ENCODE measurements at places on chromosomes 7 and 10.

- DNase-seq = no peak
Observed at GRCh38 chr7:157465891-157466866, 129.4 kb downstream of the DNAJB6 start.

- peak; percentile 44 for DNase-seq
Observed at GRCh38 chr7:48154792-48155413, 16.4 kb upstream of the ABCA13 start.

DNA sequence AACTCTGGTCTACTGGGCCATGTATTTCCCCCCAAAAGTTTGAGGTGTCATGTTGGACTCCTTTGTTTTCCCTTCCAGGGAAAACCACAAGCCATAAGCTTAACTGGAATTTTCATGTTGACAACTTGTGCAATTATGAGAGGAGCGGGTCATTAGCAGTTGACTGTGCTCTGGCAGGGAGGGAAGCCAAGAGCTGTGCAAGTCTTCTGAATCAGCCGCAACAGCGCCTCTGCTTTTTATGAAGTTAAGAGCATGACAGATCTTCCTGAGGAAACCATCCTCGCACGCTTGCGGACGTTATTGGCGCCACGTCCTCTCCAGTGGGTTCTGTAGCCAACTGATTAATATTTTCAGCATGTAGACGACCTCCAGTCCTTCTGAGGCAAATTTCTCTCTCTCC lies 148.7 kb upstream of the MKI67 start:
- peak; percentile 7 for DNase-seq

GRCh38 chr7:74228951-74229900 lies 19.4 kb downstream of the LAT2 start:
- DNase-seq = peak; percentile 66

- DNase-seq = no peak
Observed at GRCh38 chr10:100731407-100732240, 13.8 kb upstream of the PAX2 start.

GRCh38 chr10:102731222-102731800 lies 12.4 kb upstream of the WBP1L start:
- DNase-seq = no peak

- no peak for DNase-seq
Observed at GRCh38 chr7:55348502-55348901, 16.6 kb upstream of the LANCL2 start.

GRCh38 chr7:140060243-140060630 lies 2.5 kb downstream of the PARP12 start:
- no peak for DNase-seq

DNA sequence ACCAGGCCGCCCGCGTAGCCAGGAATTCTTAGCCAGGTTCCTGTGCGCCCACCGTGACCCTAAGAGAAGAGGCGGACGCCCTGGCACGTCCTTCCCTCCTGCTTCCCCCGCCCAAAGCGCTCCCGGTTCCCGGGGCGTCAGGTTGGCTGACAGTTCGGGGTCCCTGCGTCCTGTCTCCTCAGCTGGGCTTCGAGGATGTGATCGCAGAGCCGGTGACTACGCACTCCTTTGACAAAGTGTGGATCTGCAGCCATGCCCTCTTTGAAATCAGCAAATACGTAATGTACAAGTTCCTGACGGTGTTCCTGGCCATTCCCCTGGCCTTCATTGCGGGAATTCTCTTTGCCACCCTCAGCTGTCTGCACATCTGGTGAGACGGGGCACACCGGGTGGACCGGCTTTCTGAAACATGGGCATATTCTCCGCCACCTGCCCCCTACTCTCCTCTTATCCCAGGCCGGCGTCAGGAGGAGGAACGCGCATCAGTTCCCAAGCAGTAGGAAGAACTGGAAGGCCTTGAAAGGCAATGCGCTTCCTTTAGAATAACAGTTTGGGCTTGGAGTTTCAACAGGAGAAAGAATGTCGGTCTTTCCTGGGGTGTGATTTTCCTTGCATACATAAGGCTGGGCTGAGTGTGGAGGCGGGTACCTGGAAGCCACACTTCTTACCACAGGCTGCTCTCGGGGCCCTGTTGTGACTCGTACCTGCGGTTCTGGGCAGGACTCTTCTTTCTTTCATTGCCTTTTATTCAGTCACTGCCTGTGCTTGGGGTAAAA lies 728 bp downstream of the CAV2 start:
- DNase-seq = no peak

GRCh38 chr7:134450294-134451000 lies 8.5 kb downstream of the AKR1B1 start:
- DNase-seq = no peak

GRCh38 chr10:10647331-10647730 lies 370.3 kb upstream of the CELF2 start:
- DNase-seq = no peak

- DNase-seq = no peak
Observed at GRCh38 chr7:121411597-121411979, 15.5 kb upstream of the FAM3C start.

- DNase-seq = no peak
Observed at GRCh38 chr7:28183627-28184026, 3.0 kb upstream of the JAZF1 start.

DNA sequence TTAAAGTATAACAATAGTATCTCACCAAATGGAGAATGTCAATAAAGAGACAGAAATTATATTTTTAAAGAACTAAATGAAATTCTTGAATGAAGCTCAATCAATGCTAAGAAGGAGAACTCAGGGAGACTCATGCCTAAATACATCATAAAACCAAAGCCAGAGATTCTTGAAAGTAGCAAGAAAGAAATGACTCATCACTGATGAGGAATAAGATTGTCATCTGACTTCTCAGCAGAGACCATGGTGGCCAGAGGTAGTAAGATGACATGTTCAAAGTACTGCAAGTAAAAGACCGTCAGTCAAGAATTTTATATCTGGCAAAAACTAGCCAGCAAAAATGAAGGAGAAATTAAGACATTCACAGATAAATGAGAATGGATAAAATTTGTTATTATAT lies 399.0 kb downstream of the GRID1 start:
- DNase-seq = no peak

GRCh38 chr10:128714644-128715415 lies 588.6 kb upstream of the MKI67 start:
- no peak for DNase-seq

- no peak for DNase-seq
Observed at GRCh38 chr10:34710391-34710751, 104.7 kb downstream of the PARD3 start.

DNA sequence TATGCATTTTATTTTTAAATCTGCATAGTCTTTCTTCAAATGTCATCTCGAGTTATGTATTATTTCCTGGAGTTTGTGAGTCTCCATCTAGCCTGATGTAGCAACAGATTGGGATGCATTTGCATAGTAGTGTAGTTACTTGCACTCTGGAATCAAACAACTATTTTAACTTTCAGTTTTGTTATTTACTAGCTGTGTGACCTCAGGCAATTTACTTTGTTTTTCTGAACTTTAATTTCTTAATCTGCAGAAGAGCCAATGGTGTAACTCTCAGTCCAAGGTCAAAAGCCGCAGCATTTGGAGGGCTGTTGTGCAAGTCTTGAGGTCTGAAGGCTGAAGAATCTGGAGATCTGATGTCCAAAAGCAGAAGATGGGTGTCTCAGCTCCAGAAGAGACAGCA lies 175.8 kb upstream of the SORCS1 start:
- DNase-seq = no peak

- no peak for DNase-seq
Observed at GRCh38 chr10:98963608-98964007, 272.0 kb downstream of the HPSE2 start.

GRCh38 chr7:53048638-53049037 lies 13.2 kb downstream of the POM121L12 start:
- no peak for DNase-seq

GRCh38 chr7:3892157-3892556 lies 591.1 kb downstream of the SDK1 start:
- no peak for DNase-seq

DNA sequence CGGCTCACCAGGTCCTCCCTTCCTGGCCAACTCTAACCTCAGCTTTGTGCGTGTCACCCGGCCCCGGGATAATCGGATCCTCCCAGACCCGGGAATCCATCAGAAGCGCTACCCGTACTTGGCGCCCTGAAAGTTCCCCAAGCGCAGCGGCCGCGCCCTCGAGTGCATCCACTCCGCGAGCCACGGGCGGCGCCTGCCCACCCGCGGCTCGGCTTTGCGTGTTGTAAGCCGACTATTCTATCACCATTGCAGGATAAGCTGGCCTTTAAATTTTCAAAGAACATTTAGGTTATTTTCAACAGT lies 35.7 kb upstream of the EBLN1 start:
- DNase-seq = peak; percentile 62

DNA sequence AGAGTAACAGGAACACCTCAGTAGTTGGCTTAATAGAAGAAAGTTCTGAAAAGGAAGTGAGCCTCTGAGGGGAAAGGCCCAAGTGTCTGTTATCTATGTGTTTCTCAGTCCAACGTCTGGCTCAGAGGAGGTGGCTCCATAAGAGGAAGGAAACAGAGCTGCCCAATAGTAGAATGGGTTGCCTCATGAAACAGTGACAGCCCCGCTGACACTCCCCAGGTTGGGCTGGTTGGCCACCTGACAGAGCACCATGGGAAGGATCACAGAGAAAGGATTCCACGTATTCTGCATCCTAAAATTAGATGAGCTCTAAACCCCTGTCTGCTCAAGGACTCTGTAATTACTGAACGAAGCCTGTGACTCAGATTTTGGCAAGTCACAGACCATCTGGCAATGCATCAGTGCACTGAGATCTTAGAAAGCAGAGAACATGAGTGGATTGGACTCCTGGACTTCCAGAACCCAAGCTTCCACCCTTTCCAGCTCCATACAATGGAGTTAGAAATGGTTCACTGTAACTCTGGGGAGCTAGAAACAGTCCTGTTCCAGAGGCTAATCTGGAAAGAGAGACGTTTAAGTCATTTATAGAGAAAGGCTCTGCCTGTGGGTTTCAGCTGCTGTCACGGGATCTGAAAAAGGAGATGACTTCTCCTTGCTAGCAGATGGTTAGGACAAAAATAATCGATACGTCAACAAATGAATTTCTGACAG lies 2.9 kb downstream of the PKD2L1 start:
- peak; percentile 82 for DNase-seq

- peak; percentile 25 for DNase-seq
Observed at GRCh38 chr7:17564678-17565212, 266.3 kb downstream of the AHR start.

DNA sequence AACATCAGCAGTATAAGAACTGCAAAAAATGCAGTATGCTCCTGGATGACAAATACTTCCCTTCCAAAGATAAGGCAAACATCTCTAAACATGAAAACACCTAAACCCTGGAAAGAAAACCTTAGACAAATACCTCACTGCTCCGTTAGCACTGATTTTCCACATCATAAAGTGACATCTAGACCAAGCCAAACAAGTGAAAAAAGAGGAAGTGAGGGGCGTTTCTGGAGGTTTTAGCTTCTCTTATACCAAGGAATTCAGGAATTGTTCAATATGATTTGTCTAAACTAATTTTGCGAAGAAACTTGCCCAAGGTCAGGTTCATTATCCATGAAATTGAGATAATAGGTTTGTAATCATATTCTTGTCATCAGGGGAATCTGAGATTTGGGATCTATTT lies 279.7 kb downstream of the ADRA2A start:
- no peak for DNase-seq

- DNase-seq = no peak
Observed at GRCh38 chr7:131769241-131769640, 212.8 kb upstream of the PODXL start.

GRCh38 chr7:150311711-150312110 lies 11.4 kb upstream of the LRRC61 start:
- no peak for DNase-seq

GRCh38 chr7:139646566-139646965 lies 123.1 kb downstream of the CLEC2L start:
- DNase-seq = no peak

GRCh38 chr10:70967591-70968587 lies 79.5 kb upstream of the PCBD1 start:
- DNase-seq = no peak

DNA sequence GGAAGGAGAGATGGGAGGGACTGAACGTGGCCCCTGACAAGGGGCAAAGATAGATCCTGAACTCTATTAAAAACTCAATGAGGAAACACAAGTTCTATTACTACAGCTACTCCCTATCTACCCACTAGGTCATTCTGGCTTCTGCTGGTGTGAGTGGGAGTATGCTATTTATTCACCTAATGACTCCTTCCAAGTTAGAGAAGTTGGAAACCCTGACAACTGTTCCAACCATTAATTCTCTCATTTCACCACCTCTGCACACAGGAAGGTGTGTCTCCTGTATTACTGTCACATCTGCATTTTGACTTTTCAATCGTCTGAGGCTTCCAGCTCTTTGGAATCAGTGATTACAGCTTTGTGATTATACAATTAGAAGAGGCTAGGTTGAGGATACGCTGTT lies 169.4 kb upstream of the ADO start:
- DNase-seq = peak; percentile 88

- no peak for DNase-seq
Observed at GRCh38 chr7:85765698-85766298, 578.9 kb upstream of the SEMA3D start.

GRCh38 chr10:78689584-78689935 lies 379.2 kb upstream of the ZMIZ1 start:
- no peak for DNase-seq

- DNase-seq = peak; percentile 16
Observed at GRCh38 chr10:11639849-11640764, 28.7 kb upstream of the USP6NL start.

DNA sequence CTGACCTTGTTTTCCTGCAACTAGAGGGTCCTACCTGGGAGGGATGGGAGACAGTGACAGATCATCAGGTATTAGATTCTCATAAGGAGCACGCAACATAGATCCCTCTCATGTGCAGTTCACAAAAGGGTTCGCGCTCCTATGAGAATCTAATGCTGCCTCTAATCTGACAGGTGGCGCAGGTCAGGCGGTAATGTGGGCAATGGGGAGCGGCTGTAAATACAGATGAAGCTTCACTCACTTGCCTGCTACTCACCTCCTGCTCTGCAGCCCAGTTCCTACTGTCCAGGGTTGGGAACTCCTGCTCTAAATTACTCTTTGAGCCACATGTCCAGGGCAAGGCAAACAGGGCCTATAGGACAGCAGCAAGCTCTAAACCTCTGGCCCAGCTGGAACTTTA lies 46.2 kb downstream of the GFRA1 start:
- no peak for DNase-seq

- no peak for DNase-seq
Observed at GRCh38 chr10:614139-614711, 75.2 kb downstream of the DIP2C start.

GRCh38 chr7:159033956-159034355 lies 110.7 kb downstream of the VIPR2 start:
- no peak for DNase-seq

GRCh38 chr7:139587535-139587934 lies 64.0 kb downstream of the CLEC2L start:
- DNase-seq = no peak

- DNase-seq = no peak
Observed at GRCh38 chr10:29248158-29248557, 40.7 kb upstream of the LYZL1 start.

DNA sequence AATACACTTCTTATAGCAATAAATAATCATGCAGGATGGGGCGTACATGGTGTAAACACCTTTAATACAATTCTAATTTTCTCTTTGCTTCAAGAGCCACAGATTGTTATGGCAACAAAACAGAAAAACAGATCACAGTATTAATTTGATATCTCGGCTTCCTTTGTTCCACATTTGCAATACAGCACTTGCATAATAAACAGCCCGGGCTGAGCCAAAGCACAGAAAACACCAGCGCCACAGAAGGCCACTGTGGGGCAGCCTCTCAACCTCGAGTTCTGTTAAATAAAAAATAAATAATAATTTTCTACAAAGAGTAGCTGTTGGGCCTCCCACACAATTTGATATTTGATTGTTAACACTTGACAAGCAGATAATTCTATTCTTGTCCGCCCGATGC lies 255.9 kb downstream of the USP6NL start:
- no peak for DNase-seq

GRCh38 chr10:114234132-114234531 lies 4.9 kb upstream of the VWA2 start:
- DNase-seq = no peak

All from inflammatory macrophage treated with lipopolysaccharide for 1 hour (primary cell).